A549 (cell line): ENCODE measurements at places on chromosomes 6 and 20. TPM values are rescaled to one million over a fixed set of nuclear protein-coding genes. Genes with fewer than 3 reads are reported as not detected.

GRCh38 chr6:52937908-52938307 lies 28.4 kb upstream of the GSTA3 start:
- DNase-seq, result no peak

The GLP1R gene
- not detected in 3 replicates for polyA plus RNA-seq

The GGTLC1 gene
- polyA plus RNA-seq, result not detected in 3 replicates

DNA sequence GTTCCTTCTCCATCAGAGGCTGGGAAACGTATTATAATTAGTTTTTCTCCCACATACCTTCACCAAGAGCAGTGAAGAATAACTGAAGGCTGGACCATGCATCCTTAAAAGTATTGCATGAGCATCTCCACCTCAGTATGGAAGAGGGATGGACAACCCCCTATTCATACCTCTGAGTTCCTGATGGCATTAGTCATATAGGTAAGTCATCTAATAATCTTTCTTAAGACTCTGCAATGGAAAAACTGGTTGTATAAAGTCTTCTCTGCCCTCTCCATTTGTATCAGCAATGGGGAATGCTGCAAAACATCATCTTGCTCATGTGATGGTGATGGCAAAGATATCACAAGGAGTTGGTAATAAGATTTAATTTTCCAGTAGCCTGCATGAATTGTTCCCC lies 24.5 kb downstream of the PGM3 start:
- DNase-seq, result no peak

DNA sequence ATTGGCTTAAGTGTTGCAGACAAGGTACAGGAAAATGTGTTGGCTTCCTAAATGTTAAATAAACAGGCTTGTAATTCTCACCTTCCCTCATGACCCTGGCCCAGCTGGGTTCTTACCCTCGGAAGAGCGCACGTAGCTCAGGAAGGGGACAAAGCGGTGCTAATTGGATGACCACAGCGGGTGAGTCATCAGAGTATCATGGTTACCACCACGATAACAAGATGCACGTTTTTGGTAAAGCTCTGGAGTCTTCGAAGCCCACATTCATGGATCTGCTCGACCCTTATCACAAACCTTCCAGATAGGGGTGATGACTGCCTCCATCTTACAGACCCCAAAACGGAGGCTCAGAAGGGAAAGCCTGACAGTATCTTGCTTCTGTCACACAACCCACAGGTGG lies 32.8 kb downstream of the APCDD1L start:
- no peak for DNase-seq

GRCh38 chr6:40848038-40848437 lies 191.0 kb downstream of the UNC5CL start:
- DNase-seq, result no peak
